ENCODE measurements at places on chromosomes 16 and 17. TPM values are rescaled to one million over a fixed set of nuclear protein-coding genes. Genes with fewer than 3 reads are reported as not detected.

DNA sequence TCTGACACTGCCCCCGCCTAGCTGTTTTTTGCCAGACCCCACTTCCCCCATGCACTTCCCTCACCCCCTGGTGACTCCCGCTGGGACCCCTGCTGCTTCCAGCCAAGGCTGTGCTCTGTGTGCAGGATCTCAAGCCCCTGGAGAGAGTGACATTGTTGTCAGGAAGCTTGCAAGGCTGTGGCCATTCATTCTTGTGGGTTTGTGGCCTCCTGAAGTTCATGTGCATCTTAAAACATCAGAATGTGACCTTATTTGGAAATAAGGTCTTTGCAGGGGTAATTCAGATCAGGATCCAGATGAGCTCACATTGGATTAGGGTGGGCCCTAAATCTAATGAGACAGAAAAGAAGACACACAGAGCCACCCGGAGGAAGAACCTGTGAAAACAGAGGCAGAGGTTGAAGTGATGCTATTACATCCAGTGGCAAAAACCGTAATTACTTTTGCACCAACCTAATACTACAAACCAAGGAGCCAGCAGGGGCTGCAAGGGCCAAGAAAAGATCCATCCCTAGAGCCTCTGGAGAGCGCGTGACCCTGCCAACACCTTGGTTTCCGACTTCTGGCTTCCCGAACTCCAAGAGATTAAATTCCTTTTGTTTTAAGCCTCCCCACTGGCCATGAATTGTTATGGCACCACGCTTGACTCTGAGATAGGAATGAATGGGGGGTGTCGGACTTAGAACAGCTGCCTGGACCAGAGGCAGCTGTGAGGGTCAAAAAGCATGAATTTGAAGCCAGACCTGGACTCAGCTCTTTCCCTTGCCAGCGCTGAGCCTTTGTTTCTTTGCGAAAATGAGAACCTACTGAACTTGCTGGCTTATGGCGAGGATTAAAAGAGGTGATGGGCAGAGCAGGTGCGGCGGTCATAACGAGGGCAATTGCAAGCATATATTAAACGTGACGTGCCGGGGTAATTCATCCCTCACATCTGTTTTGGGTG is 75.5 kb downstream of the BMERB1 start:
- no peak overlapping the region for H3K4me3 ChIP-seq
- H3K27ac ChIP-seq: no peak overlapping the region
- no peaks in the 10 kb centered on the region for H3K27me3 ChIP-seq
- DNase-seq: no peak

GRCh38 chr17:74892974-74893911 is at the start of gene FADS6:
Gene FADS6 (minus strand): TSS chr17:74893633. CDS start chr17:74893595, 38 bp downstream.
- peaks cover 5% of the 10 kb centered on the region for H3K4me1 ChIP-seq
- H3K4me3 ChIP-seq: no peak within 1 kb of the TSS
- H3K27ac ChIP-seq: no peak within 1 kb of the TSS
- DNase-seq: no peak
- H3K36me3 ChIP-seq: no peaks in the 10 kb centered on the region
- peaks cover 17% of the 10 kb centered on the region for H3K27me3 ChIP-seq

- no peak for DNase-seq
- H3K4me1 ChIP-seq: peaks cover 44% of the 10 kb centered on the region
- H3K4me3 ChIP-seq: no peak overlapping the region
- no peak overlapping the region for H3K27ac ChIP-seq
- no peaks in the 10 kb centered on the region for H3K27me3 ChIP-seq
These were observed 15.3 kb downstream of the CMTM3 start for GRCh38 chr16:66619534-66620428.

DNA sequence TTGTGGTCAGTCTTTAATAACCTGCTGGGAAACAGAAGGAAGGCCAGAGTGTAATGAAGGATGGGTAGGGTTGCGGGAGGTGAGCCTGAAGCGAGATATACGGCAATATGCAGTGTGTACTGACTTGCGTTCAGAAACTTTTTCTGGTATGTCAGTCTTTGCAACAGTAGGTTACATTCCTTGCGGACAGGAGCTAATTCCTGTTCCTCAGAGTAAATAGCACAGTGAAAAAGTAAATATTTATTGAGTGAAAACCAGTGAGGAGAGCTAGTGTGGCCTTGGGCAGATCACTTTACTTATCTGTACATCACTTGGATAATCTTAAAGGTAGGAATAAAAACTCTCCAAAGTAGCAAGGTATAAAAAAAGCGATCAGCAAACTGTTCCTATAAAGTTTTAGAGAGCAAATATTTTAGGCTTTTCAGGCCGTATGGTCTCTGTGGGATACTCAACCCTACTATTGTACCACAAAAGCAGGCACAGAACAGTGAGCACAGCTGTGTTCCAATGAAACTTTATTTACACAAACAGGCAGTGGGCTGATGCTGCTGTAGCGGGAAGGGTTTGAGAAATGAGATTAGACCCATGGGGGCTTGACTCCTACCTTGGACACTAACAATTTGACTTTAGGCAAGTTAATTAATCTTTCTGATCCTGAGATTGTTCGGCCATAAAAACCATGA is 348.0 kb downstream of the UTP18 start:
- no peaks in the 10 kb centered on the region for H3K36me3 ChIP-seq
- H3K4me3 ChIP-seq: no peak overlapping the region
- no peak overlapping the region for H3K27ac ChIP-seq

GRCh38 chr17:55699181-55699860 is 23.3 kb downstream of the TMEM100 start:
- H3K27me3 ChIP-seq: no peaks in the 10 kb centered on the region
- H3K27ac ChIP-seq: no peak overlapping the region
- H3K4me1 ChIP-seq: peaks cover 22% of the 10 kb centered on the region
- no peak overlapping the region for H3K4me3 ChIP-seq
- peak; percentile 66 for DNase-seq
- H3K36me3 ChIP-seq: no peaks in the 10 kb centered on the region

TMC8 gene
- total RNA-seq: 2.0 TPM
